ENCODE measurements at places on chromosomes 3 and 15.

DNA sequence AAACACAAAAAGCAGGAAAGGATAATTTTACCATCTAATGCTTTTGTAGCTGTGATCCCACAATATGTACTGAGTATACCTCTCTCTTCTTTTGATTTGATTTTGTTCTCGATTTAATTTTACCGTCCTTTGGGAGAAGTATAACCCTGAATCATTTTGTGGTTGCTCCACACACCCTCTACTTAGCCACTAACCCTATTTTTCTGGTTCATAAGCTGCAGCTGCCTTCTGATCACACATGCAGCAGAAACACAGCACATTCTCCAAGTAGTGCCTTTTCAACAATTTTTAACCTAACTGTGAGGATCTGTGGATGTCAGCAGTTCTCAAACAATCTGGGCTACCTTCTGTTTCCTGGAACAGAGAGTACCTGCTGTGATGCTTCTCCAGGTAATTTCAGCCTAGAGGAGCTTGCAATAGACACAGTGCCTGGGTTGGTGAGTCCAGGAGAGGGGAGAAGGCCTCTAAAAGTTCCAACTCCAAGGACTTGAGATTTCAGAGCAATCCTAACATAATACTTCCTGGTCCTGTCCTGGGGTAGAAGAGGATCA lies 40.3 kb downstream of the HGD start:
- DNase-seq, result no peak

- DNase-seq, result no peak
Measured at GRCh38 chr3:63386568-63386967, 108.5 kb downstream of the SYNPR start.

DNA sequence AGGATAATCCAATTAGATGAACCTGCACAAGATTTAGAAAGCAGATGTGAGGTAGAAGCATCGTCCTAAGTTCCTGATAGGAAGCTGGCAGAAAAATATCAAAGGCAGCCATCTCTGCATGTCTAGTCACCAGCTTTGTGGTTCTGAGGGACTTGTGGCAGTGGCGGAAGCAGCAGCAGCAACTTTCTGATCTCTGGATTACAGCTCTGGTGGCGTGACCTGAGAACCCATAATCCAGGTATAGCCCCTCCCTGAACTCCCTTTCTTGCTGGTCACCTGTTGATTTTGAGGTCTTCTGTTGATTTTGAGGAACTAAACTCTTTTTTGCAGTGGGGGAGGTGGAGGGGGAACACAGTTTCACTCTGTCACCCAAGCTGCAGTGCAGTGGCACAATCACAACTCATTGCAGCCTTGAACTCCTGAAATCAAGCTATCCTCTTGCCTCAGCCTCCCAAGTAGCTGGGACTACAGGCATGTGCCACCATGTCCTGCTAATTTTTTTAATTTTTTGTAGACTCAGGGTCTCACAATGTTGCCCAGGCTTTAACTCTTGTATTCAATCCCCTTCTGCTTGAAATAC lies 7.9 kb downstream of the FSIP1 start:
- DNase-seq, result no peak

- no peak for DNase-seq
Measured at GRCh38 chr3:63631670-63632069, 20.8 kb upstream of the SNTN start.

DNA sequence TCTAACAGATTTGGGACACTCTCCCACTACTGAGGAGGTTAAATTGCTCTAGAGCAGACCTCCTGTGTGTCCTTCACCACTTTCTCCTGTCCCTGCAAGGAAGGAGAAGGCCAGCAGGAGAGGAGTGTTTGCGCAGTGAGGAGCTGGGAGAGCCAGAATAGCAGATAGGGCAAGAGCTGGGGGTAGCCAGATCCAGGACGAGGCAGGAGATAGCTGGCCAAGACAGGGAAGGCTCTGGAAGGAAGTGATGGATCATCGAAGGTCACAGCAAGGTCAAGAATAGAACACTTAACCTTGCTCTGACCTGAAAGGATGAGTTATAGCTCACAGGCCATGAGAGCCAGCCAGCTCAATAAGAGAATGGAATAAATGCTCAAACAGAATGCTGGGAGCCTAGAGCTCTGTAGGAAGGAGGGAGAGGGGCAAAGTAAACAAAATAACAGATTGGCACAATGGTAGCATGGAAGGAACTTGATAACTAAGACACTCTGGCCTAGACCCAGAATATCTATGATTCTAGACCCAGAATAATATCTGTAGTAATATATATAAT lies 37.5 kb upstream of the FSIP1 start:
- DNase-seq, result no peak

- no peak for DNase-seq
Measured at GRCh38 chr3:142628801-142629200, 32.6 kb downstream of the PLS1 start.

DNA sequence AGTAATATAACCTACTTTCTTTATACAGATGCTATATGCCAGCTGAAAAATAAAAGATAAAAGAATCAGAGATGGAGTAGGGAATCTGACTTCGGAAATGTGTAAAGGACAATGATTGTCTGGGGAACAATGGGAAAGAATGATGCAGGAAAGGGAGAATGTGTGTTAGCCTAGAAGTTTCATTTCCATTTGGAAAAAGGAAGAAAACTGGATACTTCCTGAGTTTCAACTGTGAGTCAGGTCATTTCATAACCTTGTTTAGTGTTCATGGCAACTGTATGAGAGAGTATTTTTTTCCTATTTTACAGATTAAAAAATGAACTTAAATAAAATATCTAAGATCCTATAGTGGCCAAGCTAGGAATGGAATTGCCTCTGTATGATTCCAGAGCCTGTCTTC lies 261.3 kb upstream of the NECTIN3 start:
- peak; percentile 25 for DNase-seq

- peak; percentile 40 for DNase-seq
Measured at GRCh38 chr15:96053031-96053780, 277.3 kb upstream of the NR2F2 start.

DNA sequence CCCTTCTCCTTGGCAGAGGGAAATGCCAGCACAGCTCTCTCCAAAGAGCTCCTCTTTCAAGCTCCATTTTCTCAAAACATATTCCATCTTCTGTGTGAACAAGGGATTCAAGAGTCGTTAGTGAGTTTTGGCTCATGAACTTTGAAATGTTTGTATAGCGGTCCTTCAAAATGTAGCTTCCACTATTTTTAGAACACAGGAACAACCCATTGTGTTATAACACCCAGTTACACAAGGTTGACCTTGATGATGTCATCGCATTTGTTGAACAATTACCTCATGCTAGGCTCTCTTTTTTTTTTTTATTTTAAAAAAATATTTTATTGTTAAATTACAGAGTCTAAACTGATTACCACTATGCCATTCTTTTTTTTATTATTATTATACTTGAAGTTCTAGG lies 251.7 kb downstream of the THSD4 start:
- peak; percentile 50 for DNase-seq

DNA sequence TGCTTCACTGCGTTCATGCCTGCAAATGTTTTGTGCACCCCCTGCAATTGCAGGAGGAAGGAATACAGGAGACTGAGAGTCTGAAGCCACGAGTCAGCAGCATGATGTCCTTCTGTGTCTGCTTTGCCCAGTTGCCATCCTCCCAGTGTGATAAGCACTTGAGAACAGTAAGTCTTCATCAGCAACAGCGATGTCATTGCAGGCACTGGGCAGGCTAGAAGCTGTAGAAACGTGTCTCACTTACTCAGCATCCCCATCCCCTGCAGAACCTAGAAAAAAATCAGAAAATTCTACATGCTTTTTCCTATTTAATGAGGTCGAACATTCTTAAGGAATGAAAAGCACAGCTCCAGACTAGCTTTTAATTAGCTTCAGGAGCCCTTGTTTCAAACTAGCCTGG lies 156.5 kb upstream of the LPP start:
- DNase-seq, result no peak

DNA sequence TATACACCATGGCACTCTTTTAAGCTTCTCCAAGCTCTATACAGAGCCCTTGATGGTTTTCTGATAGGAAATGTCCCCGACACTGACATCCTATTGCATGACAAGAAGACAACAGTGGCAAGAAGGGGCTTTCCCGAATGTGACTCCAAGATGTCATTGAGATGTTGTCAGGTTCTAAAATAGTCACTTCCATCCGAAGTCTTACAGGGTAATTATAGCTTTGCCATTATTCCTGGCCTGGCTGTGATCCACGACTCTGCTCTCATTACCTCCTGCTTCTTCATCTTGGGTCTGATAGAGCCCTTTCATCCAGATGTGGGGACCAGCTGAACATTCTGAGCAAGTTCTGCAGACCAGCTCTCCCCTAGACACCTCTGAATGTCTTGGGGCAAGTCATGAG lies 40.6 kb upstream of the ADAMTS9 start:
- no peak for DNase-seq

DNA sequence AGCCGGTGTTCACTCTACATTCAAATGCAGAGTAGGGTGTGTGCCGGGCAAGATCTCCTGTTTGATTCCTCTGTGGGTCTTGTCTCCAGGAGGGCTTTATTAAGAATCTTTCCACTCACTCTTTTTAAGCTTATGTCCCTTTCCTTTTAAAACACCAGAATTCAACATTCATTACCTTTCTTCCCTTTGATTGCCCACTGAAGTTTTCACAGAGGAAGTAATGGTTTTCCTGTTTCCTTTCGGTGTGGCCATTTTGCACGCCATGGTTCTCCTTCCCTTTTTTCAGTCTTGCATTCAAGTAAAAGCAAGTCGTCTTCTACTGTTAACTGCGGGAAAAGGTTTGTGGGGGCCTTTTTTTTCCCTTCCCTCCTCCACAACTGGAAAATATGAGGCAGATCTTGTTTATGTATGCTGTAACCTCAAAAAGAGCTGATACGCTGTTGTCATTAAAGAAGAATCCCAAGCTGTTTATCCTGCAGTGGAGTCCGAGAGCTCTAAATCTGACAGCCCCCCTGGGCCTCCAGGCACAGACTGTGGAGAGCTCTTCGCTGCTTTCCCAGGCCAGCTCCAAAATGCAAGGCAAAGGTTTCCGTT lies 40.5 kb downstream of the FILIP1L start:
- DNase-seq, result peak; percentile 96

GRCh38 chr3:30449290-30449632 lies 157.1 kb upstream of the TGFBR2 start:
- DNase-seq, result no peak

DNA sequence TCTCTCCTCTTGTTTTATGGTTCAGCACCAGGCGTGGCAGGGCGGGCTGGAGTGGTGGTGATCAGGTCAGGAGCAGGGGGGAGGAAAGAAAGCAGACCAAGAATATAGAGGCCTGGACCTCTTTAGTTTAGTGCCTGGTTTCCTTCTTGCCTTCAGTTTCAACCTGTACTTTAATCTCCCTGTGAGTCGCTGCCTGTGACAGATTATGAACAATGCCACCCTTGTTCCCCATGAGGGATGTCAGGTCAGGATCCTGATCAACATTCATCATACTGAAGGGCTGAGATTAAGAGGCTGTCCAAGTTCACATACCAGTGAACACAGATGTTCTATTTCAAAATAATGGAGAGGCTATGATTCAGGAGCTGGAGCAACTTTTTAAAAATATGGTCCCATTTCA lies 11.4 kb downstream of the ENTPD3 start:
- DNase-seq, result no peak

All from choroid plexus epithelial cell (primary cell).